Effector memory CD8-positive, alpha-beta T cell (primary cell): ENCODE measurements at places on chromosomes 12 and 14.

- DNase-seq: no peak
Measured at GRCh38 chr12:27334042-27334720, 1.5 kb downstream of the BMAL2 start.

DNA sequence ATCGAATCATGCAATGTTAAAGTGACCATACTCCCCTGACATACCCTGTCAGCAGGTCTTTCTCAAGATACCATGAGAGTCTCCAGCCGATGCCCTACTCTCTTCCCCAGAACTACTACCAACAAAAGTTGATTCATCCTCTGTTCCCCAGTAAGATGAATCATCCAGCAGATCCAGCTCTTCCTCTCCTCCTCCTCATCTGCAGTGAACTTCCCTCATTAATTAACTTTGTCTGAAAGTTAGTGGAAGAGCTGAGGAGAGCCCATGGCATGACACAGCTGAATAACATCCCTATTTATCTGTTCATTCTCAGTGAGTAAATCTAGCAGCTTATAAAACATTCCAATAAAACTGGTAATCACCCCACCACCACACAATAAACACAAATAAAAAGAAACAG is 213.4 kb downstream of the EGLN3 start:
- no peak for DNase-seq

DNA sequence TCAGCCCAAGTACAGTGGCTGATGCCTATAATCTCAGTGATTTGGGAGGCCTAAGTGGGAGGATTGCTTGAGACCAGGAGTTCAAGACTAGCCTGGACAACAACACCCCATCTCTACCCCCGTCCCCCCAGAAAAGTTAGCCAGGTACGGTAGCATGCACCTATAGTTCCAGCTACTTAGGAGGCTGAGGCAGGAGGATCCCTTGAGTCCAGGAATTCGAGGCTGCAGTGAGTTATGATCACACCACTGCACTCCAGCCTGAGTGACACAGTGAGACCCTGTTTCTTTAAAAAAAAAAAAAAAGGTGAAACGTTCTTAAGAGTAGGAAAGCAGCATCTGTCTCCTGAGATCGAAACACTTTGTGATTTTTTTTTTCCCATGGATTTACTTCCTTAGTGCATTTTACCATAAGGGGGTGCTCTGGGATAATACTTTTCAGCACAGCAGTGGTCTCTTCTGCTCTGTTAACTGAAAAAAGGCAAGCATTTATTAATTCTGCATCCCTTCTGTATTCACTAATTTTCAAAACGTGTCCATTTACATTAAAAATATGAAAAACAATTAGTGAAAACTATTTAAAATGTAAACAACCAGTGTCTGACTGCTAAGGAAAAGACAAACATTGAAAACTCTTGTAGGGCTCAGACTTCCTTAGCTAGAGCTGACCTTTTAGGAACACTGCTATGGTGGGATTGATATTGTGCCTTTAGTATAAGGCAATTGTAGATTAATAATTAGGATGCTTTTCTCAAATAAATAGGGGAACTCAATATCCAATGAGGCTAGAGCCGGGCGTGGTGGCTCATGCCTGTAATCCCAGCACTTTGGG is 31.2 kb upstream of the USP44 start:
- no peak for DNase-seq

- no peak for DNase-seq
Measured at GRCh38 chr12:58481811-58482210, 438.5 kb downstream of the LRIG3 start.

- no peak for DNase-seq
Measured at GRCh38 chr12:54765652-54766051, 88.7 kb upstream of the MUCL1 start.

GRCh38 chr14:92558319-92558718 is 44.7 kb downstream of the RIN3 start:
- DNase-seq: no peak

DNA sequence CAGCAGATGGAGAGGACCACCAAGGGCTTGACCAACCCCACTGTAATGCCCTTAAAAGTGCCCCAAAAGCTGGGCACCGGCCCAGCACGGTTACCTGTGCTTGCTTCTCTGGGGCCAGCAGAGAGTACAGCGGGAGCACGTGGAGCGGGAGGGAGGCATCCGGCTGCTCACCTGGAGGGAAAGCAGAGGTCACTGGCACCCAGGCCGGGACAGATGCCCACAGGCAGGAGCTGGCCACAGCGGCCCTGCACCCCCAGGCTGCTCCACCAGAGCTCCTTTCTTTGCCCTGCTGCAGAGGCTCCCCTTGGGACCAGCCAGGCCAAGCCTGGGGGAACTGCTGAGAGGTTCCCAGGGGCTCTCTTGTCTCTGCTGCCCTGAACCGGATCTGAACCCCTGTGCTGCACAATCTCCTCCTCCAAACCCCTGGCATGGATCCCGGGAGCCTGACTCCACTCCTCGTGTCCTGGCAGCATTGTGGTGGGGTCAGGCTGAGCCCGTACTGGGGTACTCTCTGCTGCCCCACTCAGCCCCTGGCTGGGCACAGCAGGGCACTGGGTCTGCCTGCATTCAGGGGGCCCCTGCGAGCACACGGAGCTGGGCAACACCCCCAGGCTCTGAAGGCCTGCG is 24.0 kb downstream of the DHX37 start:
- no peak for DNase-seq

DNA sequence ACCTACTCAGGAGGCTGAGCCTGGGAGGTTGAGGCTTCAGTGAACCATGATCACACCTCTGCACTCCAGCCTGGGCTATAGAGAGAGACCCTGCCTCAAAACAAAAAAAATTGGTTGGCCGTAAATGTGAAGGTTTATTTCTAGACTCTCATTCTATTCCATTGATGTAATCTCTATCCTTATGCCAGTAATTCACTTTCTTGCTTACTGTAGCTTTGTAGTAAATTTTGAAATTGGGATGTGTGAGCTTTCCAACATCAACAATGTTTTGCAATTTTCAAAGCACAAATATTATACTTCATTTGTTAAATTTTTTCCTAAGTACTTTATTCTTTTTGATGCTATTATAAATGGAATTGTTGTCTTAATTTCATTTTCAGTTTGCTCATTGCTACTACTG is 24.6 kb downstream of the LIN52 start:
- DNase-seq: no peak

DNA sequence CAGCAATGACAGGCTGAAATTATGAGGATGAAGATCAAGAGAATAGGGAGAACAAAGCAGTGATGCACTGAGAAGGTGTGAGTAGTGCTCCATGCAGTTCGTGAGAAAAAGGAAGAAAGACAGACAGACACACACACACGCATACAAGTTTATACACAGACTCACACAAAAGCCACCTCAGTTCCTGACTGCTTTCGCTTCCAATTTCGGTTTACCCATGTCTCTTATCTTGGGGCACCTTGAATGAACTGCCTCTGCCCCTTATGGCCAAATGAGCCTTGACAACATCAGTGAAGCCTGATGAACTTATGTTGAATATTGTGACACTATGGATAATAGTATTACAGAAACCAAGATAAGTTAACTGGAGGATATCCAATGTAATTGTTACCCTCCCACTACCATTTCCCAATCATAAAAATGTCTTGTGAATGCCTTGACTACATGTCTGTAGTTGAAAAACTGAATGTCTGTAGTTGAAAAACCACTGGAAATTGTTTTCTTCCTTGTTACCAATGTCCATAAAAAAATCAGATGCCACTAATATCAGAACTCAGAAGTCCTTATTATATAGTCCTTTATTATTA is 380.4 kb upstream of the DDHD1 start:
- no peak for DNase-seq

DNA sequence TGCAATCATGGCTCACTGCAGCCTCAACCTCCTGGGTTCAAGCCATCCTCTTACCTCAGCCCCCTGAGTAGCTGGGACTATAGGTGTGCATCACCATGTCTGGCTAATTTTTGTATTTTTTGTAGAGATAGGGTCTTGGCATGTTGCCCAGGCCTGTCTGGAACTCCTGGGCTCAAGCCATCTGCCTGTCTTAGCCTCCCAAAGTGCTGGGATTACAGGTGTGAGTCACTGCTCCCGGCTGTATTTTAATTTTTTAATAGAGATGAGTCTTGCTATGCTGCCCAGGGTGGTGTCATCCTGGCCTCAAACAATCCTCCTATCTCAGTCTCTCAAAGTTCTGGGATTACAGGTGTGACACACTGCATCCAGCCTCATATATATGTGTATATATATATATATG is 31.7 kb upstream of the GPRC5A start:
- DNase-seq: no peak

- DNase-seq: no peak
Measured at GRCh38 chr12:62075870-62076269, 184.3 kb upstream of the USP15 start.

DNA sequence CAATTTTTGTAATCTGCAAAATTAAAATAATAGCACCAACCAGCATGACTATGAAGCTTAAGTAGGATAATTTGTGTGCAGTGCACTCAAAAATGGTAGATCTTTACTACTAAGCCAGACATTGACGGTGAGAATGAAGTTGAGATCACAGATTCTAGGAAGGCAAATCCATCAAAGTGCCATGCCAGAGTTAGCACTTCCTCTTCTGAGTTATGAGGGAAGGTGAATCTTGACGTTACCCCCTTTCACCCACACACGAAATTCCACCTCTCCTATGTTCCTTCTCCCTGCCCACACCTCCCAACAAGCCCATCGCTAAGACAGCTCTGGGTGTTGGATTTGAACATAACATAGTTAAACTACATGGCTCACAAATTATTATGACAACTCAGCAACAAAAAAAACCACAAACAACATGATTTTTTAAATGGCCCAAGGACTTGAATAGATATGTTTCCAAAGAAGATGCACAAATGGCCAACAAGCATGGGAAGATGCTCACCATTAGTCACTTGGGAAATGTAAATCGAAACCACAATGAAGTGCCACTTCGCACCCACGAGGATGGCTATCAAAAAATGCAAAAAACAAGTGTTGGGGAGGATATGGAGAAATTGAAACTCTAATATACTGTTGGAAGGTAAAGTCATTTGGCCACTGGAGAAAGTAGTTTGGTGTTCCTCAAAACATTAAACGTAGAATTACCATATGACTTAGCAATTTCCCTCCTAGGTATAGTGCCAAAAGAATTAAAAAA is 119.3 kb upstream of the RAP1B start:
- DNase-seq: no peak

DNA sequence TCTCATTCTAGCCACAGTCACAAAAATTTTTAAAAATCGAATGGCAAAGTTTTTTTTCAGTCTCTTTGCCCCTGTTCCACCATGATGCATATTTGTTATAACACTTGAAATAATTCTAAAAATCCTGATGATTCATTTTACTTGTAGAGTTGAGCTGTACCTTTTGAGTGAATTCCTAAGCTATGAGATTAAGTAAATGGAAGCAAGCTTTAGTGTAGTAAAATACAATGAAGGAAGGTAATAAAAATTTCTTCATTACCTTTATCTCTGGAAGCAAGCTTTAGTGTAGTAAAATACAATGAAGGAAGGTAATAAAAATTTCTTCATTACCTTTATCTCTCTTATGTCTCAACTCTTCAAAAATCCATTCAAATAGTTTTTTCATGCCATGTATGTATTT is 46.1 kb downstream of the TMTC3 start:
- no peak for DNase-seq

DNA sequence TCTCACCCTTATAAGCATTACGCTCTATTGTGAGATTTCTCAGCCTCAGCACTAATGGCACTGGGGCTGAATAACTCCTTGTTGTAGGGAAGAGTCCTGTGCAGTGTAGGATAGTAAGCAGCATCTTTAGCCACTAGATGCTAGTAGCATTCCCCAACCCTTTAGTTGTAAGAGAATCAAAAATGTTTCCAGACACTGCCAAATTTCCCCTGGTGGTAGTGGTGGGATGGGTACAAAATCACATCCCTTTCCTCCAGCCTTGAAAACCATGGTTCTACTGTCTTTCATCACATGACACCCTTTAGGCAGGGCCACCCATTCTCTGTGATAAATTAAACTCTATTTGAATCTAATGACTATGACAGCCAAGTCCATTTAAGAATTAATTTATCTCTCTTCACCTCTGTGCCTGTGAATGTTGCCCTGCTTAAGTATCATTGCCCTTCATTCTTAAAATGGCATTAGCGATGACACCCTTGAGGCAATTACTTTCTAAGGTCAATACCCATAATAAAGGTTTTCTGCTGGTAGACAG is 199.4 kb downstream of the ANO4 start:
- DNase-seq: no peak

DNA sequence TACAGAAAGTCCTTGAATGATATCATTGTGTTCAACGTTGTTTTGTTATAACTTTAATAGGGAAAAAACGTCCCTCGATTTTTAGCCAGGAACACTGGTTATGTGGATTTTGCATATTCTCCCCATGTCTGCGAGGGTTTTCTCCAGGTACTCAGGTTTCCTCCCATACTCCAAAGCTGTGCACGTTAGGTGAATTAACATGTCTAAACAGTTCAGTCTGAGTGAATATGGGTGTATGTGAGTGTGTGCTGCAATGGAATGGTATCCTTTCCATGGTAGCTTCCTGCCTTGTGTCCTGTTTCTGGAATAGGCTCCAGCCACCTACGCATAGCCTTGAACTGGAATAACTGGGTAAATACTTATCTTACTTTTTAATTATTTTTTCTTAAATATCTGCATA is 810.8 kb upstream of the ATXN7L3B start:
- DNase-seq: no peak

GRCh38 chr12:20438299-20438779 is 70.0 kb downstream of the PDE3A start:
- DNase-seq: no peak

DNA sequence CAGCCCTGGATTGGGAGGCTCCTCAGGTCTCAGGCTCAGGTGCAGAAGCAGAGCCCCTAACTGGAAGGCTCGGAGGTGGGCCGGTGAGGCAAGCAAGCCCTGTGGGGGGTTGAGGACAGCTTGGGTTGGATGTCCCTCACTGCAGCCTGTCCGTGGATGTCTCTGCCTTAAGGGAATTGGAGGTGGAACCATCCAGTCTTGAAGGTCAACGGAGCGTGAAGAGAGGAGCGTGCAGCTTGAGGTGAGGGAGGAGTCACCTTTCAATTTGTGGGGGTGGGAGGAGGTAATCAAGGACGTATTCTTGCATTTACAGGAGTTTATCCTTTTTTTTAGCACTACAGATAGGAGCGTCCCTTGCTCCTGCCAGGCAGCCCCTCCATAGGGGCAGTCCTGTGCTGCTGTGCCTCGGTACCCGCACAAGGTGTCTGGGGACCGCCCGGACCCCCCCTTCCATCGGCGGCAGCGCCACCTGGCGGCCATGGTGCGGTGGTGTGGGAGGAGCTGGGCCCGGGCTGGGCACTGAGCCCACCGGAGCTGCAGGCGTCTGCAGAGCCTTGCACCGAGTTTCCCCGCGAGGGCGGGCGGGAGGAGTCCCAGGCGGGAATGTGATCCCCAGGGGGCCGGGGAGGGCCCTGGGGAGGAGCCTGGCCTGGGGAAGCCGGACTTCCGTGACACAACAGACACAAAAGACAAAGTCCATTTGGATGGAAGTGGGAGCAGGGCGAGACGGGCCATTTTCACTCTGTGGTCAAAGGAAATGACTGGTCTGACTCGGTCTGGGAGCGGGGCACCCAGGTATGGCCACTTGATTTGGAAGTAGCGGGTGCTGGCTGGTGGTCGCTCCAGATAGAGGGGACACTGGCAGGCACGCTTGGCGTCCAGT is 864 bp downstream of the DNAJC22 start:
- DNase-seq: peak; percentile 84

GRCh38 chr12:54372113-54372806 is 8.0 kb upstream of the GPR84 start:
- DNase-seq: no peak

GRCh38 chr14:61461808-61462275 is 140.5 kb downstream of the PRKCH start:
- DNase-seq: peak; percentile 56
